ENCODE measurements at places on chromosomes 1 and 21. TPM values are rescaled to one million over a fixed set of nuclear protein-coding genes. Genes with fewer than 3 reads are reported as not detected.

- peaks cover 30% of the 10 kb centered on the region for H3K36me3 ChIP-seq
- no peaks in the 10 kb centered on the region for H3K4me1 ChIP-seq
- no peak overlapping the region for H3K4me3 ChIP-seq
- no peak for DNase-seq
- no peak overlapping the region for H3K27ac ChIP-seq
These were observed 60.2 kb upstream of the MPC2 start for GRCh38 chr1:167997037-167997575.

GRCh38 chr1:53878492-53879105, 11.0 kb downstream of the YIPF1 start:
- H3K4me1 ChIP-seq: no peaks in the 10 kb centered on the region
- H3K27me3 ChIP-seq: no peaks in the 10 kb centered on the region
- peaks cover 16% of the 10 kb centered on the region for H3K36me3 ChIP-seq
- H3K27ac ChIP-seq: no peak overlapping the region
- DNase-seq: no peak

DNA sequence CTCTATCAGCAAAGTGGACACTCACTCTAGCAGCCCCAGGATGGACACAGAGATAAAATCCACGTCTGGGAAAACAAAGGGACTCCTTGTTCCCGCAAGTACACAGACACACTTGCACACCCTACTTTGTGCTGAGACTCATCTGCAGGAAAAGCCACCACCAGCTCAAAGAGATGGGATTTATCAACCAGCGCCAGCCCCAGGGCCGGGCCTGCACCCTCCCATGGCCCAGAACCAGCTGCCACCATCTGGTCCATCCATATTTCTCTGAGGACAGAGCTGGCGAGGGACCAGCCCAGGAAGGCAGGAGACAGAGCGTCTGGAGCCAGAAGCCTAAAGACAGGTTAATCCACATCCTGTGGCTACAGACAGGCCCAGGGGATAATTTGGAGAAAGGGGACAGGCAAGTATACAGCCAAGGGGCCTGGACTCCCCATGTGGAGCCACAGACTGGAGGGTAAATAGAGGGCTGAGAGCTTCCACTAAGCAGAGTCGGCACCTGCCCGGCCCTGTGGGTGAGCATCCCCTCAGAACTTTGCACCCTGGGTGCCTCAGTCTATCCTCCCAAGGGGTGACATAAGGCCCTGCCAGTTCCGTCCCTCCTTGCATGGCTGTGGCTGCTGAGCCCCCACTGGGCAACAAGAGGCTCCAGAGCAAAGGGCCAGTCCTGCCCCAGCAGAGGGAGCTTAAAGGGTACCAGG, 233.9 kb downstream of the PTPRU start:
- no peaks in the 10 kb centered on the region for H3K36me3 ChIP-seq
- H3K27me3 ChIP-seq: peaks cover 10% of the 10 kb centered on the region
- no peak for DNase-seq
- H3K4me3 ChIP-seq: no peak overlapping the region
- no peak overlapping the region for H3K27ac ChIP-seq
- H3K4me1 ChIP-seq: no peaks in the 10 kb centered on the region

DNA sequence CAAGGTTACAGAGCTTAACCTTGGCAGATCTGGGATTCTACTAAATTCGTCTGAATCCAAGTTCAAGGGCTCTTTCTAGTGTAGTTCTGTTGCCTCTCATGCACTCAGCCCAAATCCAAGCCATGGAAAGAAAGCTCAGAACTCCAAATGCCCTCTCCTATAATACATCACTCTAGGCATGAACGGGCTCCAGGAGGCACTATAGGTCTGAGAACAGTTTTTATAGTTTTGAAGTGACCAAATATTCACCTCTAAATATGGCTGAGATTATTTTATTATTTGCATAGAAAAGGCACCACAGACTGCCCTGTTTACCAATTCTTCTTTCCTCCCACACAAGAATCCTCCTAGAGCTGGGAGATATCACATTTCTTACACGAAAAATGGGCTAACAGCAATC, 327.9 kb upstream of the BEND5 start:
- H3K27ac ChIP-seq: no peak overlapping the region
- no peaks in the 10 kb centered on the region for H3K4me1 ChIP-seq
- DNase-seq: no peak

DNA sequence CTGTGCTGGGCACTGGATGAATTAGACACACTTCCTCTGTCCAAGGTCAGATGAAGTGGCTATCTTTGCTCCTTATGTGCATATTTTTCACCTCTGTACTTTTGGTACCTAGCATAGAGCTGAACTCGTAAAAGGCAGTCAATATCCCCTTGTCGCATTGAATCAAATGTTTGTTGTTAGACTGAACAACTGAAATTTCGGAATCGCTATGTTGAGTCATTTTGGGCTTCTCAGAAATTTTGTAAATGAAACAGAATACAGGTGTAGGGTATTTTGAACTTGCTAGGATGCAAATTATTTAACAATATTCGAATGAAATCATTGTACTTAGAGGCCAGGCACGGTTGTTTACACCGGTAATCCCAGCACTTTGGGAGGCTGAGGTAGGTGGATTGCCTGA, 48.0 kb downstream of the PDE4B start:
- no peaks in the 10 kb centered on the region for H3K27me3 ChIP-seq
- no peaks in the 10 kb centered on the region for H3K36me3 ChIP-seq
- no peak for DNase-seq
- H3K4me3 ChIP-seq: no peak overlapping the region

DNA sequence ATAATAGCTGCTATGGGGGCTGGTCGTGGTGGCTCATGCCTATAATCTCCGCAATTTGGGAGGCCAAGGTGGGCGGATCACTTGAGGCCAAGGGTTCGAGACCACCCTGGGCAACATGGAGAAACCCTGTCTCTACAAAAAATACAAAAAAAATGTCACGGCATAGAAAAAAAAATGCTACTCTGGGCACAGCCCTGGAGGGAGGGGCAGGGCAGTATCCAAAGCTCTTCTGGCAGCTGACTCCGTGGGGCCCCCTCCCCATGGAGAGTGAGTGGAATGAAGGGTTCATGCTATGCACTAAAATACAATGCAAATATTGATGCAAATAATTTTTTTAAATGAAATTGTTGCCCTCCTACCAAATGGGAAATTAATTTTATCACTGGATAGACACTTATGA, 78.7 kb downstream of the DESI2 start:
- H3K36me3 ChIP-seq: no peaks in the 10 kb centered on the region
- no peak for DNase-seq
- no peak overlapping the region for H3K4me3 ChIP-seq
- H3K27ac ChIP-seq: no peak overlapping the region
- H3K27me3 ChIP-seq: no peaks in the 10 kb centered on the region

GRCh38 chr1:160491017-160491416, 32.0 kb downstream of the SLAMF6 start:
- H3K27ac ChIP-seq: no peak overlapping the region
- no peak overlapping the region for H3K4me3 ChIP-seq
- DNase-seq: no peak
- no peaks in the 10 kb centered on the region for H3K4me1 ChIP-seq

DNA sequence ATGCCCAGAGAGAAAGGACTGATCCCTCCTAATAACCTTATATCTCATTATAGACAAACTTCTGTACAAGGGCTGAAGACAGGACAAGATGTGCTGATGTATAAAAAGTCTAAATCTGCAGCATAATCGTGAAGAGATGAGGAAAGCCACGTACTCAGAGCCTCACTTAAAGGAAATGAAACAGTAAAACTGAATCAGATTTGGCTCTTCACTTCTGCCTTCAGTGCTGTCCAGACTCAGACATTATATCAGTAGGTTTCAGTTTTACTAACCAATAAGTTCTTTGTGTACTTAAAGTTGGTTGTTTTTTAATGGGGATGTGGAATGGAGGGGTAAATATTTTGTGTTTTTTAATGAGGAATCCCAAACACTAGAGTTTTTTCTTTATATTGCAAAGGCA, 45.3 kb upstream of the RGS1 start:
- DNase-seq: no peak
- peak overlapping the region; percentile 89 for H3K27ac ChIP-seq
- H3K4me3 ChIP-seq: peak overlapping the region; percentile 8
- no peaks in the 10 kb centered on the region for H3K36me3 ChIP-seq
- no peaks in the 10 kb centered on the region for H3K27me3 ChIP-seq

- H3K36me3 ChIP-seq: peaks cover 52% of the 10 kb centered on the region
- DNase-seq: no peak
- peaks cover 21% of the 10 kb centered on the region for H3K4me1 ChIP-seq
- H3K27me3 ChIP-seq: no peaks in the 10 kb centered on the region
- H3K4me3 ChIP-seq: no peak overlapping the region
These were observed 2.2 kb upstream of the LYPLA2 start for GRCh38 chr1:23788695-23789094.

GRCh38 chr1:25550155-25550506, 6.7 kb downstream of the LDLRAP1 start:
- H3K4me1 ChIP-seq: peaks cover 18% of the 10 kb centered on the region
- H3K36me3 ChIP-seq: peaks cover 5% of the 10 kb centered on the region
- H3K27ac ChIP-seq: peak overlapping the region; percentile 7
- DNase-seq: peak; percentile 91
- H3K27me3 ChIP-seq: no peaks in the 10 kb centered on the region

- H3K27me3 ChIP-seq: no peaks in the 10 kb centered on the region
- H3K27ac ChIP-seq: no peak overlapping the region
- no peak overlapping the region for H3K4me3 ChIP-seq
- peaks cover 44% of the 10 kb centered on the region for H3K36me3 ChIP-seq
- no peak for DNase-seq
These were observed 2.1 kb downstream of the SCCPDH start for GRCh38 chr1:246726255-246726679.

DNA sequence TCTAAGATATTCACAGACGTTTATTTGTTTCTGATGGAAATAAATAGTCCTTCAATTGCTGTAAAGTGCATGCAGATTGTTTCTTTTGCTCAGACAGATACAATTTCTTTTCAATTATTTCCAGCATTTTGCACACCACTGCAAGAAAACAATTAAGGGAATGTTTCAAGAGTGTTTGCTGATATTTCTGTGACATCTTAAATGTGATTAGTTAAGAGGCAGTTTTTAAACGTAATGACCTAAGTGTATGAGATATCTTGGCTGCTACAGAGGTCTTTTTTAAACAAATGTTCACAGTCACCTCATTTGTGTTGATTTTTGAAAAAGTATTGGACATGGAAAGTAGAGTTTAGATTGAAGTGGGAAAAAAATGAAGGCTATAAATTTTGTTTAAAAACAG, 262.3 kb upstream of the BRINP3 start:
- H3K4me3 ChIP-seq: no peak overlapping the region
- no peaks in the 10 kb centered on the region for H3K4me1 ChIP-seq
- DNase-seq: no peak
- no peak overlapping the region for H3K27ac ChIP-seq
- no peaks in the 10 kb centered on the region for H3K36me3 ChIP-seq

- H3K27ac ChIP-seq: peak overlapping the region; percentile 47
- H3K36me3 ChIP-seq: no peaks in the 10 kb centered on the region
- H3K27me3 ChIP-seq: no peaks in the 10 kb centered on the region
- DNase-seq: peak; percentile 62
- H3K4me1 ChIP-seq: peaks cover 20% of the 10 kb centered on the region
These were observed 34.0 kb upstream of the ADGRL4 start for GRCh38 chr1:79040424-79041082.

DNA sequence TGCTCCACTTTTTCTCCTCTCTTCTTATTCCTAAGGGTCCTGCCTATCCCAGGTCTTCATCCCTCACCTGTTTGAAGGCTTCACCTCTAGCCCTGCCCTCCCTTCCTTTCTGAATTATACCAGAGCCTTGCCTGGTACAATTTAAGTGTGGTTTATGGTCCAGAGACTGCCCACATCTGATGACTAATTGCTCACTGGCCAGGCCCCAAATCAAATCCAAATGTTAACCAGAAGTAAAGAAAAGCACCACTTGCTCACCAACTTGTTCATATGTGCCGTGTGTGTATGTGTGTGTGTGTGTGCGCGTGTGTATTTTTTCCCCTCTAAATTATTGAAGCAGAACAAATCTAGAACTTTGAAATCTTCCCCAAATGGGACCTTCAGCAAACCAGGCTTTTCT, 26.4 kb downstream of the MYOM3 start:
- DNase-seq: peak; percentile 94
- H3K4me1 ChIP-seq: no peaks in the 10 kb centered on the region
- H3K27me3 ChIP-seq: peaks cover 25% of the 10 kb centered on the region
- H3K27ac ChIP-seq: no peak overlapping the region
- no peaks in the 10 kb centered on the region for H3K36me3 ChIP-seq

DNA sequence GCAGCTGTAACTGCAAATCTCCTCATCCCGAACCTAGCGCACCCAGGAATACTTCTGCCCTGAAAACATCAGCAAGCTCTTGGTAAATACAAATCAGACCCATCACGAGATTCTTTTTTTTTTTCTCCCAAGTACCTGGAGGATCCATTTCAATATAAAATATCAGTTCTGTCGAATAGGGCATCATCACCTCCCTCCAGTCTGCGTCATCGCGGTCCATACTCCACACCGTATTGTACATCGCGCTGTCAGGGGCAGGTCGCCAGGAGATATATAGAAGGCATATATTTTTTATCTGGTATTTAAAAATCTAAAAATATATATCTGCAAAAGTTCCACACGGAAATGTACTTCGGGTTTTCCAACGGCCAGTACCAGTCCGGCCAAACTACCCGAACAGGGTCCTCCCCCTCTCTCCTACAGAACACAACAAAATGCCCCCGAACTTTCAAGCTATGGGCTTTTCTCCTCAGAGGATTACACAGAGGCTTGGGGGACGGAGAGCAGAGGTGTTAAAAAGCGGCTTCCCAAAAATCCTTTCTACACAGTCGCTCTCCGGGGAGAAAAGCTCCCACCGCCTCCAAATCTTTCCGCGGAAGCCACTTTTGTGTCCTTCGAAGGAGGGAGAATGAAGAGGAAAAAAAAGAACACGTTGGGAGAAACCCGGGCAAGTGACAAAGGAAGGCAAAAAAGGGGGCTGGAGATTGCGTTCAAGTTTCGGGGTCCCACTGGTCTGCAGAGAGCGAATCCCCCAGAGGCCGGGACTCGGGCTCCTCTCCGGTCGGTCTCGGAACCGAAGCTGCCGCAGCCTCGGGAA, 509 bp downstream of the PIK3R3 start:
- H3K27ac ChIP-seq: peak overlapping the region; percentile 99
- no peaks in the 10 kb centered on the region for H3K36me3 ChIP-seq
- H3K4me1 ChIP-seq: peaks cover 23% of the 10 kb centered on the region
- DNase-seq: no peak
- peak overlapping the region; percentile 84 for H3K4me3 ChIP-seq

DNA sequence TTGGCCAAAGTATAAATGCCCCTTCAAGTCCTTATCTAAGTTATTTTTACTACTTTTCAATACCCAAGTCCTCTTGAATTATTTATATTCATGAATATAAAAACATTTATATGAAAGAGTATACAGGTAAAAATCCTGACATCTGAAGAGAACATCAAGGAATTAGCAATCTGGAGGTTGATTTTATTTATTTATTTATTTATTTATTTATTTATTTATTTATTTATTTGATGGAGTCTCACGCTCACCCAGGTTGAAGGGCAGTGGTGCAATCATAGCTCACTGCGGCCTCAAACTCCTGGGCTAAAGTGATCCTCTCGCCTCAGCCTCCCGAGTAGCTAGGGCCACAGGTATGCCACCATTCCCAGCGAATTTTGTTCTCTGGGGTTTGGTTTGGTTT, 93.2 kb downstream of the ZZZ3 start:
- no peak for DNase-seq
- H3K4me3 ChIP-seq: no peak overlapping the region
- peaks cover 2% of the 10 kb centered on the region for H3K36me3 ChIP-seq
- no peak overlapping the region for H3K27ac ChIP-seq

The ANKRD65 gene
- total RNA-seq: 1.2 TPM

The REG4 gene
- not detected for total RNA-seq

The HDGF gene
- 167 TPM for total RNA-seq

The SERPINC1 gene
- not detected for total RNA-seq

The RIIAD1 gene
- total RNA-seq: not detected

The RXRG gene
- not detected for total RNA-seq

The WNT3A gene
- total RNA-seq: not detected

The PBXIP1 gene
- 90.1 TPM for total RNA-seq

The RAP1GAP gene
- total RNA-seq: 0.29 TPM

The ZBTB40 gene
- 13.8 TPM for total RNA-seq
